Glomerular endothelial cell (primary cell): ENCODE measurements at places on chromosomes 1 and 21. TPM values are rescaled to one million over a fixed set of nuclear protein-coding genes. Genes with fewer than 3 reads are reported as not detected.

The OR2AK2 gene
- total RNA-seq: not detected in 2 replicates

The DISP3 gene
- total RNA-seq: 0.29 and 0.58 TPM in 2 replicates

The PDE4B gene
- 21.7 and 54.6 TPM in 2 replicates for total RNA-seq

The FCMR gene
- 1.1 TPM in 1 of 2 replicates, not detected in the other for total RNA-seq

The ASCL5 gene
- not detected in 2 replicates for total RNA-seq

The UMODL1 gene
- total RNA-seq: not detected in 2 replicates

The RNF186 gene
- total RNA-seq: not detected in 2 replicates

The SYPL2 gene
- total RNA-seq: not detected in 2 replicates

The PCBP3 gene
- 1.5 and 1.6 TPM in 2 replicates for total RNA-seq

The TBX19 gene
- 1.1 and 1.2 TPM in 2 replicates for total RNA-seq

The SNIP1 gene
- total RNA-seq: 6.7 and 25.6 TPM in 2 replicates

The PRELP gene
- not detected in 2 replicates for total RNA-seq

The TMEM82 gene
- total RNA-seq: not detected in 2 replicates

The S100A5 gene
- not detected in 2 replicates for total RNA-seq

The HAO2 gene
- not detected in 2 replicates for total RNA-seq

The PRAMEF6 gene
- total RNA-seq: not detected in 2 replicates

The ABCG1 gene
- 29.5 and 66.0 TPM in 2 replicates for total RNA-seq

The SPTA1 gene
- total RNA-seq: not detected in 2 replicates

The SLC25A34 gene
- 0.19 and 0.53 TPM in 2 replicates for total RNA-seq

The RPTN gene
- not detected in 2 replicates for total RNA-seq

The KCNN3 gene
- total RNA-seq: 4.8 and 10.5 TPM in 2 replicates

The CAMSAP2 gene
- total RNA-seq: 23.2 and 36.3 TPM in 2 replicates

The ATP6V1G3 gene
- total RNA-seq: not detected in 2 replicates

The PROX1 gene
- 1.3 and 2.5 TPM in 2 replicates for total RNA-seq

The PSMD4 gene
- 151 and 156 TPM in 2 replicates for total RNA-seq

The LORICRIN gene
- not detected in 2 replicates for total RNA-seq

The KRTAP21-2 gene
- total RNA-seq: not detected in 2 replicates

The S100A4 gene
- total RNA-seq: 7.1 and 17.2 TPM in 2 replicates

The CTSS gene
- 87.7 and 137 TPM in 2 replicates for total RNA-seq

The PAX7 gene
- not detected in 2 replicates for total RNA-seq
